ENCODE measurements at places on chromosomes 1 and 21.
A peak's percentile ranks its signal among the peaks of the same experiment; 100 is the strongest.

DNA sequence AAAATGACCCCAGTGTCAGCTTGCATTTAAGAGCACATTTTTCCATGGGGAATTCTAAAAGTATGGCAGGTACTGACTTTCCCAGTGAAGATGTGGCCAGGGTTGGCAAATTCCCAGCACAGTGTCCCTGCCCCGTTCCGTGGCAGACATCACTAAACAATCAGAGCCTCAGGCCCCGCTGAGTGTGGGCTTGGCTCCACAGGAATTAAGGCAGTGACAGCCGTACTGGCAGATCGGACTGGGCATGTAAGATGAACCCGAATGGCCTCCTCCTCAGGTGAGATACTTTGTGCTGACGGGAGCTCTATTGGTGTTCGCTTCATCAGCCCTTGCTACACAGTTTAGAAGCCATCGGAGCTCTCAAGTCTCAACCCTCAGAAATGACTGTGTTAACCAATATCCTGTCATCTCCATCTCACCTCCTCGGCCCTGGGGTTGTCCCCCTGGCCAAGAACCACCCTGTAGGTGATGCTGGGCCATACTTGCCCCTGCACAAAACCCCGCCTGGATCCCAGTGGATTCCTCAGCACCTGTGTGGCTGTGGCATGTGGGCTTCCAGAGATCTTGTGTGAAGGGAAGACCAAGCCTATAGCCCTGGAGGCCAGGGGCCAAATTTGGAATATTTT lies 29.0 kb upstream of the ABCG1 start:
- DNase-seq, result no peak

DNA sequence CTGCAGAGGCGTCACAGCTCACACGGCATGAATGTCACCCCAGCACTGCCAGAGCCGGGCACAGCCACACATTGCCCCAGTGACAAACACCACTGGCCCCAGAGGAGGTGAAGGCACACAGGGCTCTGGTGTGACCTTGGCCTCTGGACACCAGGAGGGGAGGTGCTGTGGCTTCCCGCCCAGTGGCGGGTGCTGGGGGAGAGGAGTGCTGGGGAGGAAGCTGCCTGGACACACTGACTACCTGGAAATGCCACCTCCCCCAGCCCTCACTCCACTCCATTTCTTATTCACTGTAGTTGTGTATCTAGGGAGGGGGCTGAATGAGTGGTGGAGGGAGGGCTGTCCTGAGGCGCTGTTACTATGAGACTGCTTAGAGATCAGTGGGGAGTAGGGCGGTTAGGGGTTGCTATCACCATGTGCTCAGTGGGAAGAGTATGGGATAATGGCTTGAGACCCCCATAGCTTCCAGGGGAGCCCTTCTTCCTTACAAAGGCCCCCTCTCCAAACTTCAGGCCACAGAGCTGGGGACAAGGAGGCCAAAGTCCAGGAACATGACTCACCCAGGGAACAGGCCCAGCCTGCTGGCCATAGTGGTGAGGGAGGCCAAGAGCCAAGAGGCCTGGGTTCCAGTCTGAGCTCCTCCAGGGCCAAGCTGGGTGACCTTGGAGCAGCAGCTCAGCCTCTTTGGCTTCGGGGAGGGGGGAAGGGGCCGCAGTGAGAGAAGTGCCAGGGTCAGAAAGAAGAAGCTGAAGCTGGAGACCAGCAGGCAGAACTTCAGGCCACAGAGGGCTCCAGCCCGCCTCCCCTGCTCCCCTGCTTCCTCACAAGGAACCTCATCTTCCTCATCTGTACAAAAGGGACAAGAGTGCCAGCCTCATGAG lies 40.1 kb downstream of the AHDC1 start:
- no peak for DNase-seq

GRCh38 chr1:205922806-205923205 lies 20.4 kb downstream of the SLC26A9 start:
- DNase-seq, result no peak

DNA sequence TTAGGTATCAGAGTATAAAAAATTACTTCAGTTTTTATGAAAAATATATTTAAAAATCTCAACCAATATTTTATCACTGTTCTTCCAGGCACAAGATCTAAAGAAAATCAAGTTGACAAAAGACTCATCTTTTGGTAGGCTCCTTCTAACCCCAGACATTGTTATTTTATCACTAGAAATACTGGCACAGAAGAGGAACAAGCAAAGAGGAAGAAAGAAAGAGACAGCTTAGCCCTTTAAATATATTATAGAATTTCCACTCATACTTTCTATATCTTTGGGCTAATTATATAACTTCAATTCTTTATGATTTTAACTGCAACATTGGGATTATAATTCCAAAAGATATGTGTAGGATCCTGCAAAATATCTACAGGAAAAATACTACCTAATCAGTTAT lies 32.4 kb downstream of the SPTA1 start:
- DNase-seq, result no peak

DNA sequence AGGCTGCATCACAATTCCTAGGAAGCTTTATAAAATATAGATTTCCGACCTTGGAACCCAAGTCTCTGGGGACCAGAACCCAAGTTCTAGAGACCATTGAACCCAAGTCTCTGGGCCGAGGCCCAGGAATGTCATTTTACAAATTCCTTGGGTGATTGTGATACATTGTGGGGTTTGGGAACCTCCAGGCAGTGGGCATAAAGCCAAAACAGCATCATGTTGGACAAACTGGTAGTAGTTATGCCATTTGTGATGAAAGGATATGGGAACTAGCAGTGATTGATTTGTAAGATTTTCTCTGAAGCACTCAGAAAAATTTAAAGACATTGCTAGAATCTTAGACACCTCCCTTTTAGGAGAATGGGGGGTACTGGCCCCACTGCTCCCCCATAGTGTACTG lies 160.2 kb downstream of the HIVEP3 start:
- DNase-seq, result no peak

- DNase-seq, result no peak
These were observed 19.1 kb downstream of the CD101 start for GRCh38 chr1:117020526-117021156.

DNA sequence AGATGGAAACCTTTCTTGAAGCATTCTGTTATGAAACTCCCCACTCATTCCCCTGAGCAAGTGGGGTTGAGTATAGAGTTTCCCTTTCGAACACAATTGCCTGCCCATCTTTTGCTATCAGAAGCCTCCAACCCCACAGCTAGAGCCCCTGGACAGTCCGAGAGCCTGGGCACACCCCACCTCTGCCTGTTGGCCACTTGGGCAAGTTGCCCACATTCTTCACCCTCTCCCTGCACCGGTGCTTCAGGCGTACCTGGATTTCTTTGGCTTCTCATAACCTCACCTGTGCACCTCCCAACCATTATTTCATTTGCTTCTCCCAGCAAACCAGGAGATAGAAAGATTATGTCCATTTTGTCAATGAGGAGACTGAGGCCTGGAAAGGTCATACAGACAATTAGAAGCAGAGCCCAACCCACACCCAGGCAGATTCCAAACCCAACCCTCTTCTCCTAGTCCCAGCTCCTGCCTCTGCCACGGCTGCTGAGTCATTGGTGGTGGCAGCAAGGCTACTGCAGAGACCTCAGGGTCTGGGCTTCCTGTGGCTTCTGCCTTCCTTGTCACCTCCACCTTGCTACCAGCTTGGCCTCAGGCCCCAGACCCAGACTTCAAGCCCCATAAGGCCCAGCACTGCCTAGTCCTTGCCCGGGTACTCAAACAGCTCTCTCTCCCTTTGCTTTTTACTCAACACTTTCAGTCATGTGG lies 118.7 kb upstream of the ZBTB40 start:
- no peak for DNase-seq

DNA sequence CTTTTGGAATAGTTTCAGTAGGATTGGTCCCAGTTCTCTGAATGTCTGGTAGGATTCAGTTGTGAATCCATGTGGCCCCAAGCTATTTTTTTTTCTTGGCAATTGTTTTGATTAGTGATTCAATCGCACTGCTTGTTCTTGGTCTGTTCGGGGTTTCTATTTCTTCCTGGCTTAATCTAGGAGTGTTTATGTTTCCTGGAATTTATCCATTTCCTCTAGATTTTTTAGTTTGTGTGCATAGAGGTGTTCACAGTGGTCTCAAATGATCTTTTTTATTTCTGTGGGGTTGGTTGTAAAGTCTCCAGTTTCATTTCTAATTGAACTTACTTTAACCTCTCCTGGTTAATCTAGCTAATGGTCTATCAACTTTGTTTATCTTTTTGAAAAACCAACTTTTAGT lies 117.6 kb downstream of the NME7 start:
- DNase-seq, result no peak

- no peak for DNase-seq
These were observed 47.7 kb downstream of the ETS2 start for GRCh38 chr21:38853421-38853919.

DNA sequence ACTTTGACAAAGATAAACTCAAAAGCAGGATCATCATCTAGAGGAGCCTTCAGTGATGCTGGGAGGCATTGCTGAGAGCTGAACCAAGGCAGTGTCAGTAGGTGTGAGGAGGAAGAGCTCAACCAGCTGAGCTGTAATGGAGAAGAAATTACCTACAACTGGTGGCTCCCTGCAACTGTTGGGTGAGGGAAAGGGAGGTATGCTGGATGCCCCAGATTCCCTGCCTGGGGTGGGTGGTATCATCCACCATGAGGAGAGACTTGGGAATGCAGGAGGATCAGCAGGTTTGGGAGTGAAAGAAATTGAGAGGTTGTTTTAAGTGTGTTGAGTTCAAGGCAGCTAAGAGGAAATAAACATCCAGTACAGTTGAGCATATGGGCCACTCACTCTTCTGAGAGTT lies 199.8 kb downstream of the DNM3 start:
- DNase-seq, result no peak

DNA sequence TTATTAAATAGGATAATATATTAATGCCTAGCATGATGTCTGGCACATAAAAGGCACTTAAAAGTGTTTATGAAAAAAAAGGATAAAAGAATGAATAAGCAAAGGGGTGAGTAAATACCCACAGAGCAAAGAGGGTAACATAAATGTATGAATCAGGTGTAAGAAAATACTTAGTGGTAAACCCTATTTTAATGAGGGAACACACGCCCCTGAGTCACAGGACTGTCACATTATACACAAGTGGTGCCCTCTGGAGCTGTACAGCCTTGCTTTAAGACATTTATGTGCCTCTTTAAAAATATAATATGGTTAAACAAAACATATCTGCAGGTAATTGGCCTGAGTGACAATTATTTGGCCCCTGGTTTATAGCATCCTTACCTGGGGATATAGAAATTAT lies 78.1 kb upstream of the PTBP2 start:
- no peak for DNase-seq

GRCh38 chr1:179921472-179921871 lies 33.1 kb upstream of the CEP350 start:
- DNase-seq, result no peak

DNA sequence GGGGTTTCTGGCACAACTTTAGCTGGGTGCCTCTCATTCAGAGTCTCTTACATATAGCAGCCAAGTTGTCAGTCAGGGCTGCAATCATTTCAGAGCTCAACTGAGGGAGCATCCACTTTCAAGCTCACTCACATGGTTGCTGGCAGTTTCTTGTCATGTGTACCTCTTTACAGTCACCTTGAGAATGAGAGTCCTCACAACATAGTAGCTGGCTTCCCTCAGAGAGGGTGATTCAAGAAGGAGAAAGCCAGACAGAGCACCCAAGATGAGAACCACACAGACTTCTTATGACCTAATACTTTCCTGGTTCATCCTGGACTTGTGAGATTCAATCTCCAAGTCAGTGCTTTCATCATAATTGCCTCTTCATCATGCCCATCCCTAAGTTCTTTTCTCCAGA lies 57.2 kb downstream of the DPT start:
- no peak for DNase-seq

GRCh38 chr1:79375352-79375751 lies 368.8 kb upstream of the ADGRL4 start:
- DNase-seq, result no peak

- no peak for DNase-seq
These were observed 29.9 kb downstream of the GIPC2 start for GRCh38 chr1:78075621-78076020.

- DNase-seq, result peak; percentile 99
These were observed 288.7 kb downstream of the NUF2 start for GRCh38 chr1:163610486-163610885.

- no peak for DNase-seq
These were observed 50.8 kb downstream of the PIK3R3 start for GRCh38 chr1:46081619-46082018.

DNA sequence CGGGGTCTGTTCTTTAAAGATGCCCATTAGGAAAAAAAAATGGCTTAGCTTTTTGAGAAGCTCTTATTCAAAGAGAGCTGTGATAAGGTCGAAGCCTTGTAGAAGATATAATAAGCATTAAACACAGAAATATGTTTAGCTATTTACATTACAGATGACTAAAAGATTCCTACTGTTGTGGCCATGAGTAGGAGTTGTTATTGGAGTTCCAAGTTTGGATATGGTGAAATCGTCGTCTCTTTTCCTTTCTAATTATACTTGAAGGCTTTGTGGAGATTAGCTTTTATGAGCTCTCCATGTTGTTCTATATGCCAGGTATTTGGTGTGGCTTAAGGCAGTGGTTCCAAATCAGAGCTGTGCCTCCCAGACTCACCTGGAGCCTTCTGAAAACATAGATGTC lies 79.9 kb upstream of the LAMC2 start:
- no peak for DNase-seq

- no peak for DNase-seq
These were observed 11.6 kb upstream of the TNFSF18 start for GRCh38 chr1:173062150-173062938.

GRCh38 chr1:173507847-173508209 lies 30.7 kb downstream of the PRDX6 start:
- no peak for DNase-seq

- no peak for DNase-seq
These were observed 731.6 kb downstream of the MATN1 start for GRCh38 chr1:29991815-29992214.

DNA sequence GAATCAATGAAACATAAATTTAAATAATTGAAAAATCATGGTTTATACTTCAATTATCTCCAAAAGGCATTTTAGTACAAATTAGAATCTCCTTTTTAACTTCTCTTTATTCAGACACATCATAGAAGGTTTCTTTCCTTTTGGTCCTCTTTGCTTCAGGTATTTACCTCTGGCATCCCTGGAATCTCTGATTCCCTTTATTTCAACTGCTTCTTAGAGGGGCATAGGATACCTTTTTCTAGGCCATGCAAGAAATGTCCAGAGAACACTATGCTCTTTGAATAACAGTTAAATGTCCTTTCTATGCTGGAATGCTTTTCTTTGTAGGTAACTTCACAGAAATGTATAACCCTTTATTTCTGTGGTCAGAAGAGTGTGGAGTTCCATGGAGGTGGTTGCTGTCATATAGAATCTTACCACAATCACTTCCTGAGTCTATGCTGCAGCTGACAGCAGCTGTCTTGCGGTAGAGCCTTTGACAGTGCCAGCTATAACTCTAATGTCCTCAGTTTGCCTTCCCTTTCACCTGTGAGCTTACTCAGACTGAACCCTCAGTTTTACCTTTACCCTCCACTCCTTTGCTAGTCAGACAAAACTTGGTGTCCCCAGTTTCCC lies 8.6 kb downstream of the LAMC2 start:
- DNase-seq, result no peak
